Left ventricle myocardium inferior (tissue), 1 donor: ENCODE measurements at places on chromosomes 13 and 19.

GRCh38 chr13:30192320-30193093 lies 114.8 kb downstream of the KATNAL1 start:
- no peak for DNase-seq

- DNase-seq, result no peak
Observed at GRCh38 chr19:9877780-9878510, 42.8 kb downstream of the PIN1 start.

DNA sequence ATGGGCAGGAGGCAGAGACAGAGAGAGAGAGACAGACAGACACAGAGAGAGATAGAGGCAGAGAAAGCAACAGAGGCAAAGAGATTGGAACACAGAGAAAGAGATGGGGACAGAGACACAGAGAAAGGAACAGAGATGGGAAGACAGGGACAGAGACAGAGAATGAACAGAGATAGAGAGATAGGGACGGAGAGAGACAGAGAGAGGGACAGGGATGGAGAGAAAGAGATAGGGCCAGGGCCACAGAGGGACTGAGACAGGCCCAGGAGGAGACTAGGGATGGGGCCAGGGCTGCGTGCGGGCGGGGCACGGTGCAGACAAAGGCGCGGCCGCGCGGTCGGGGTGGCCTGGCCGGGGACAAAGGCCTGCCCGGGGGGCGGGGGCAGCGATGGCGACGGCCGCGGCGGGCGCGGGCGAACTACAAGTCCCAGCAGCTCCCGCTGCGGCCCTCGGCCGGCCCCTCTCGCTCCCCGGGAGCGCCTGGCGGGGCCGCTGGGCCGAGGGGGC lies at the start of gene ZNF358:
Gene ZNF358, plus strand, starts transcription at position 459 of the 507 bp plus-strand sequence. CDS start 3,140 bp downstream, outside the sequence.
- peak; percentile 85 for DNase-seq

DNA sequence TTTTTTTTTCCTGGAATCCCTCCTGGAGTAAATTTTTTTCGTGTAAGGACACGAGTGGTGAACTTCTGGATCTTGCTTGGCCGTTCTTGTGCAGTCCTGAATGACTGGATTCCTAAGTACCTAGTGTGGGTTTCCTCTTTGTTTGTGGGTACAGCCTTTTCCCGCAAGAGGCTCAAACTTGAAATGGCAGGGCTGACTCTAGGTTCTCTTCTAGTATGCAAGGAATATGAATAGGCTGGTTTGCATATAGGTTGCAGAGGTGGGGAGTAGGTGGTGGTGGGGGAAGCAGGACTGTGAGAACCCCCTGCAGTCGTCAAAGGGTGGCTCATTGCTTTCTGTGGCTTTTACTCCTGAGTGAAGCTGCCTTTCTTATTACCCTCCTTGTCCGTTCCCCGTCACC lies 13.6 kb downstream of the UBAC2 start:
- DNase-seq, result no peak

- no peak for DNase-seq
Observed at GRCh38 chr13:37144661-37145060, 39.2 kb upstream of the CSNK1A1L start.

GRCh38 chr13:30735872-30736175 lies 481 bp downstream of the ALOX5AP start:
- no peak for DNase-seq

DNA sequence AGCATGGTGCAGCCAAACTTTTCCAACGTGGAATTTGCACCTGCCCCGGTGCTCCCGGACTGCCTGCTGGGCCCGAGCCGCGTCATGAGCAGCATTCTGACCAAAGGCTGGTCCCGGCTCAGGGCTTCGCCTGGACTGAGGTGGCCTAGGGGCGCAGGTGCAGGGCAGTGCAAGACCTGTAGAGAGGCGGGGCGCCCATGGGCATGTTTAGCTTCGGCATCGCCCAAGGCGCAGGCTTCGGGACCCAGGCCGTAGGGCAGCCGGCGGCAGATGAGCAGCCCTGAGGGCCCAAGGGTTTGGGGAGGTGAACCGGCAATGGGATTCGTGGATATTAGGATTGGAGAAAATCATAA lies 23.8 kb downstream of the LRFN3 start:
- DNase-seq, result no peak
